ENCODE measurements at places on chromosomes 6 and 20.

- DNase-seq, result no peak
These were observed 203.0 kb downstream of the CDC5L start for GRCh38 chr6:44590471-44590870.

DNA sequence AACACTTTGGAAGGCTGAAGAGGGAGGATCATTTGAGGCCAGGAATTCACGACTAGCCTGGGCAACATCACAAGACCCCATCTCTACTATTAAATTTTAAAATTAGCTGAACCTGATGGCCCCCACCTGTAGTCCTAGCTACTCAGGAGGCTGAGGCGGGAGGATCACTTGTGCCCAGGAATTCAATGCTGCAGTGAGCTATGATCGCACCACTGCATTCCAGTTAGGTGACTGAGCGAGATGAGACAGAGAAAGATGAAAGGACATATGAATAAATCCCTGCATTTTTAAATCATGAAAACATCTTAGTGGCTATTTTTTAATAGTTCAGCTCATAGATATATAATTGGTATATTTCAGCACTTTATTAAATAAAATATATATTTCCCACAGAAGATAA is 93.8 kb downstream of the GPR63 start:
- DNase-seq, result no peak

DNA sequence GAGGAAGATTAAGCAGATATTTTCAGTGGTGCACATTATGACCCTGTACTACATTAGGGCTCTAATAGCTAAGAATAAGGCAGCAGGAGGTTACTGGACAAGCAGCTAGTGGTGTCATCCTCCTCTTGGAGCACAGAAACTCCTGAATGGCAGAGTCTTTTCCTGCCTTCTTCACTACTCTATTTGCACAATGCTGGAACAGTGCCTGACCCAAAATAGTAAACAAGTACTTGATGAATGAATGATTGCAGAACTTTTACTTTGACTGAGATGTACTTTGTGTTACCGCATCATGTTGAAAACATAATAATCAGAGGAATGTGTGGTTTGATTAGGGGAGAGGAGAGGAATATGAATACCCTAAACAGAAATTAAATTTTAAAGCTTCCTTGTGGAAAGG is 30.0 kb upstream of the UST start:
- no peak for DNase-seq

- no peak for DNase-seq
These were observed 4.8 kb upstream of the GPR31 start for GRCh38 chr6:167162591-167162990.

GRCh38 chr6:39049575-39050283 is 1.1 kb downstream of the GLP1R start:
- no peak for DNase-seq

- no peak for DNase-seq
These were observed 156.7 kb upstream of the LRFN2 start for GRCh38 chr6:40743690-40744446.

GRCh38 chr20:64112691-64113443 is 5.5 kb upstream of the NPBWR2 start:
- no peak for DNase-seq

- DNase-seq, result no peak
These were observed 411.2 kb upstream of the SULF2 start for GRCh38 chr20:48196486-48196885.

DNA sequence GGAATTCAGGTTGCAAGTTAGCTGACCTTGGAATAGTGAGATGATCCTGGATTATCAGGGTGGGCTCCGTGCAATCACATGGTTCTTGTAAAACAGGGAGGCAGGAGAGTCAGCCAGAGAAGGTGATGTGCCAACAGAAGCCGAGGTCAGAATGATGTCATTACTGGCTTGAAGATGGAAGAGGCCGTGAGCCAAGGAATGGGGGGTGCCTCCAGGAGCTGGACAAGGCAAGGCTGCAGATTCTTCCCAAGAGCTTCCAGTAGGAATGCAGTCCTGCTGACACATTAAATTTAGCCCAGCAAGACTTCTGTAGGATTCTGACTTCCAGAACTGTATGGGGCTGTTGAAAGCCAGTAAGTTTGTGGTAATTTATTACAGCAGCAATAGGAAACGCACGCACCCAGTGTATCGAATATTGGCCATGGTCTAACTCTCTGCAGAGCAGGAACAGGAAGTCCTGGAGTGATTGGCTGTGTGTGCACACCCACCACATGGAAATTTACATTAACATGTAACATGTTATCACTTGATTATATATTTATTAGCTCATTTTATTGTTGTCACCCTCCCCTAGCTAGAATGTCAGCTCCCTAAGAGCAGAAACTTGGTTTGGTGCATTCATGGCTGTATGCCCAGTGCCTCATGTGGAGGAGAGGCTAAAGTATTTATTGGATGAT is 19.1 kb downstream of the SLC24A3 start:
- no peak for DNase-seq

DNA sequence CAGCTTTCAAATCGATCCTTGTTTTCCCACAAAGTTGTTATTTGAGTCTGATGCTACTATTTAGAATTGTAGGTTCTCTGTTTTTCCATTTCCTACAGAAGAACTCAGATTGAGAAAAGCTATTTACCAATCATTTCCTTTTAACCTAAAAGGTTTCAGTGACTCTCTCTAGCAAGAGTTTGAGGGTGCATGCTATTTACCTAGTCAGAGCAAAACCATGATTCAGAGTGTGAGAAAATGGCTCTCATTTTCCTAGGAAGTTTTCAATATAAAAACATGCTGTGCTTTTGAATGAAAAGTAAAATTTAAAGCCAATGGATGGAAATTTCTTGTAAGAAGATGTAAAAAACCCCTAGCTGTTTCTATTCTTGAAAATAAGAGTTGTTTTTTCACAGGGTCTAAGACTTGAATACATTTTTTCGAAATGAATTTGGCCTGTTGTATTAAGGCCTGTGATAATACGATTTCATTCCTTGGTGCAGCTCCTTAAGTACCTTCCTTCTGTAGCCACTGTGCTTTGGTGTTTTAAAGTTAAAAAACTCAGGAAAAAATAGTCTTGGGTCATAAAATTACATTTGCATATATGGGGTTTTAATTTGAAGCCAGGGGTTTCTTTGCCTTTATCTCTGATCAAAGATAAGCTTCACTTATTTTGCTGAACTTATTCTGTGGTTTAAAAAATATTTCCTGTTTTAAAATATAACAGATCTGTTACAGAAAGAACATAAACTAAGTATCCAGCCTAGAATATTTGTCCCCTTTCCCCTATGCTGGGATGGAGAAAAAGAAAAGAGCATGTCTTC is 18.0 kb upstream of the RSPH3 start:
- no peak for DNase-seq

DNA sequence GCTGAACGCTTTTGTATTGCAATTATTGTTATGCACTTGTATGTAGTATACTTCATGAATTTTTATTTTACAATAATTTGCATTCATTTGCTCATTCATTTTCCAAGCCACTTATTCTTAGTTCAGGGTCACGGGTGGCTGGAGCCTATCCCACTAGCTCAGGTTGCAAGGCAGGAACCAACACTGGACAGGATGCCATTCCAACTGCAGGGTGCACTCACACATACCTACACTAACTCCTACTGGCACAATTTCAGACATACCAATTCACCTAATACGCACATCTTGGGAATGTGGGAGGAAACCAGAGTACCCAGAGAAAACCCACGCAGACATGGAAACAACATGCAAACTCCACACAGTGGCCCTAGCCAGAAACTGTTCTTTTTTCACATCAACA is 61.8 kb downstream of the LMBRD1 start:
- DNase-seq, result no peak

- DNase-seq, result no peak
These were observed at the start of gene PRL for GRCh38 chr6:22296936-22297335. TSS of gene PRL (minus strand) at chr6:22297036. CDS start at chr6:22296982, 54 bp downstream.

DNA sequence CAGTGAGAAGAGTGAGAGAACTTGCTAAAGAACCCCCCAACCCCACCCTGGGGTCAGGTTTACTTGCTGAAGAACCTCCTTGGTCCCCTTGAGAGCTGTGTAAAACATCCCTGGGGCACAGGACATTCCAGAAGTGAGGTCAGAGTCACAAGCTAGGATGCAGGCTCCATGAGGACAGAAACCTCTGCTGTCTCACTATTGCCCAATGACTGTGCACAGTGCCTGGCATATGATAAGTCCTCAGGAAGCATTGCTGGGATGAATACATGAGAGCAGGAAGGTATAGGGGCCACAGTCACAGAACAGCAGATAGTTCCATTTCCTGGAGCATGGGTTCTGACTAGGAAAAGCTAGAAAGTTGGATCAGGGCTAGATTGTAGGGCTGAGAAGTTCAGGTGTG is 18.4 kb downstream of the NT5E start:
- DNase-seq, result no peak

DNA sequence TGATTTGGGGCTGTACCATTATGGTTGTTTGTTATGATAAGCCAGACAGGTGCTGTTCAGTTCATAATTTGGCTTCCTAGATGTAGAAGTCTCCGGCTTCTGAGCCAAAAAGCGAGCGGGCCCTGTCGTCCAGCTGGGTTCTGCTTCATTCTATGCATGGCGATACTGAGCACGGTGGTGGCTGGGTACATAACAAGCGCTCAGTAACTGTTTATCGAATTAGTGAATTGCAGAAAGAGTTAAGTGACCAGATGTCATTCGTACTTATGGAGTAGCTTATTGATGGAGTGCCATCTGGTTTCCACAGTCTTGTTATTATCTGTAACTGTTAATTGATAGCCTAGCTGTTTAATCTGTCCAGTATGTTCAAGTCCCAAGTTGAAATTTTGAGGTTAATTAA is 85.0 kb downstream of the DTD1 start:
- no peak for DNase-seq

DNA sequence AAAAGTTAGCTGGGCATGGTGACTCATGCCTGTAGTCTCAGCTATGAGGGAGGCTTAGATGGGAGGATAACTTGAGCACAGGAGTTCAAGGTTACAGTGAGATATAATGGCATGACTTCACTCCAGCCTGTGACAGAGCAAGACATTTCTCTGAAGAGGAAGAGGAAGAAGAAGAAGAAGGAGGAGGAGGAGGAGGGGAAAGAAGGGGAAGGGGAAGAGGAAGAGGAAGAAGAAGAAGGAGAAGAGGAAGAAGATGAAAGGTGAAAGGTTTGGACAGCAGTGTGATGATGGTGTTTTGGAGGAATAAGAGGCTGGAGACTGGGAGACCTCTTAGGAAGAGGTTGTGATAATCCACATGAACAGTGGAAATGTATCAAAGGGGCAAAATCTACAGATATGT is 410.7 kb upstream of the JAG1 start:
- DNase-seq, result no peak
